ENCODE measurements at places on chromosomes 2 and 18. TPM values are rescaled to one million over a fixed set of nuclear protein-coding genes. Genes with fewer than 3 reads are reported as not detected.

The PDCD1 gene
- 0.17 TPM for total RNA-seq

The CAB39 gene
- 41.4 TPM for total RNA-seq

The GAREM2 gene
- 11.5 TPM for total RNA-seq

The KIF1A gene
- total RNA-seq: 58.8 TPM

- peak; percentile 92 for DNase-seq
- H3K36me3 ChIP-seq: no peaks in the 10 kb centered on the region
- H3K27ac ChIP-seq: no peak overlapping the region
- peaks cover 21% of the 10 kb centered on the region for H3K4me1 ChIP-seq
Measured at GRCh38 chr2:152036611-152037469, 62.0 kb downstream of the CACNB4 start.

DNA sequence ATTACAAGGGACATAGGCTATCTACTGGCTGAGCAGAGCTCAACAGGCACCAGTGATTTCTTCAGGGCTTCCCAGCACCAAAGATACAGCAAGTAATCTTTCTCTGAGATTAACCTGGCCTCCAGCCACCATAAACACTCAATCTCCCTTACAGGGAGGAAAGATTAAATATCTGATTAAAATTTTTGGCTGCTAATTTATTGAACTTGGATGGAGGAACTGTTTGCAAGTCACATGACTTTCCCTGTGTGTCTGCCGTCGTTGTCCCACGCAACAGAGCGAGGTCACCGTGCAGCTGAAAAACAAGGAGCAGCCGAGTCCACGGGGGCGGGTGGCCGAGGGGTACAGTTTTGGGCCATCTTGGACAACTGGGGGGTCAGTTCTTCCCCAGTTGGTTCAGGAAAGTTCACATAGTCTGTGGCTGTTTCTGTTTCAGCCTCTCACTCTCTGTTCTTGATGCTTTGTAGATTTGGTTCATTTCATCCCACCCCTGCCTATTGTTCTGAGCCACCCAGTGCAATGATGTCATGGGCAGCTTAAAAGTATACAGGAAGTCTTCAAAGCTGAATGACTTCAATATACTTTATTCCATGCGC is 186.8 kb upstream of the CTAGE1 start:
- no peaks in the 10 kb centered on the region for H3K27me3 ChIP-seq
- H3K36me3 ChIP-seq: no peaks in the 10 kb centered on the region

GRCh38 chr2:11068079-11068741 is 87.1 kb upstream of the SLC66A3 start:
- no peak overlapping the region for H3K4me3 ChIP-seq
- H3K4me1 ChIP-seq: no peaks in the 10 kb centered on the region
- H3K27me3 ChIP-seq: no peaks in the 10 kb centered on the region
- no peak overlapping the region for H3K27ac ChIP-seq
- no peaks in the 10 kb centered on the region for H3K36me3 ChIP-seq
- DNase-seq: no peak

DNA sequence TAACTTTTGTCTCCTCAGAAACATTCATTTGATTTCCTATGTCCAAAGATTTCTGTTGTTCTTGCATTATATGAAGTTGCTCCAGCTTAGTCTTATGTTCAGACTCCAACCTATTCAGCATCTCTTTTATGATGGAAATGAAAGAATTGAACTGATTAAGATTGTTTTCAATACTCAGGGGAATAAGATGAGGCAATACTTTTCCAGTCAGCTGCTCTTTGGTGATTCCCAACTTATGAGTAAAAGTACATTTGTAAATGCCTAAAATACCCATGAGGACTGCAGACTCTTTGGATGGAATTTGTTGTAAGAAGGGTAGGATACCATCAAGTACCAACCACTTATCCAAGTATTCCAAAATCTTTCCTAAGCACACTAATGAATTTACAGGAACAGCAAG is 39.8 kb downstream of the TRAK2 start:
- no peaks in the 10 kb centered on the region for H3K4me1 ChIP-seq
- H3K27ac ChIP-seq: no peak overlapping the region
- H3K27me3 ChIP-seq: no peaks in the 10 kb centered on the region
- DNase-seq: no peak

DNA sequence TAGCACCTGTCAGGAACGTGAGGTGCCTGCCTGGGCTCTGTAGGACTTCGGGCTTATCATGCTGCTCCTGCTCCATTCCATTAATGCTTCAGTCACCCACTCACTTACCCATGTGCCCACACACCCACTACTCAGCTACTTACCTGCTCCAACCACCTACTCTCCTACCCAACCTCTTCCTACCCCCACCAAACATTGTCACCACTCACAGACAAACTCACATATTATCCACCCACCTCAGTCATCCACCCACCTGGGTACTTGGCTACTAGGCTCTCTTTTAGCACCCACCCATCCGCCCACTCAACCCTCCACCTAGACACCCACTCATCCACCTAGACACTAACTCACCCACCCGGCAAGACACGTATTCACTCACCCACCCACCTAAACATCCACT is 724.7 kb upstream of the RAB6C start:
- H3K4me1 ChIP-seq: no peaks in the 10 kb centered on the region
- no peaks in the 10 kb centered on the region for H3K27me3 ChIP-seq
- no peak for DNase-seq
- no peak overlapping the region for H3K4me3 ChIP-seq

GRCh38 chr2:206056286-206056685 is 29.7 kb downstream of the INO80D start:
- no peaks in the 10 kb centered on the region for H3K27me3 ChIP-seq
- no peaks in the 10 kb centered on the region for H3K4me1 ChIP-seq
- peaks cover 74% of the 10 kb centered on the region for H3K36me3 ChIP-seq
- no peak overlapping the region for H3K4me3 ChIP-seq
- DNase-seq: peak; percentile 55

- no peaks in the 10 kb centered on the region for H3K4me1 ChIP-seq
- DNase-seq: no peak
- H3K36me3 ChIP-seq: no peaks in the 10 kb centered on the region
- H3K27ac ChIP-seq: no peak overlapping the region
- no peak overlapping the region for H3K4me3 ChIP-seq
Measured at GRCh38 chr2:182368996-182369395, 57.8 kb downstream of the PDE1A start.

GRCh38 chr18:80244956-80245730 is 2.2 kb downstream of the PARD6G start:
- H3K27ac ChIP-seq: no peak overlapping the region
- no peaks in the 10 kb centered on the region for H3K36me3 ChIP-seq
- H3K4me3 ChIP-seq: peak overlapping the region; percentile 73
- H3K4me1 ChIP-seq: no peaks in the 10 kb centered on the region
- H3K27me3 ChIP-seq: peaks cover 21% of the 10 kb centered on the region

DNA sequence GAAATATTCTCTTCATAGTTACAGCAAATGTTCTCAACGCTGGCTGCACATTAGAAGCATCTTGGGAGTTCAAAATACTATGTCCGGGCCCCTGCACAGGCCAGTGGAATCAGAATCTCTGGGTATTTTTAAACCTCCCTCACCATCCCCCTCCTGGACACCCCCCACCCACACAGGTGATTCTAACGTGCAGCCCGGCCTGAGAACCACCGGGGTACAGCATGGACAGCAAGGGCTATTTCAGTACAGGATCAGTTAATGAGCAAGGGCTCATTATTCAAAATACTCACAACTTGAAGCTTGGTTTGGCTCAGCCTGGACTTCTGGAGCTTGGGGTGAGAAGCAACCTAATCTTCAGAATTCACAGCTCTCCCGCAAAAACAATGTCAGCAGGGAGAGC is 31.4 kb downstream of the INO80C start:
- no peaks in the 10 kb centered on the region for H3K27me3 ChIP-seq
- no peak overlapping the region for H3K4me3 ChIP-seq
- DNase-seq: no peak
- no peak overlapping the region for H3K27ac ChIP-seq
- H3K36me3 ChIP-seq: no peaks in the 10 kb centered on the region

DNA sequence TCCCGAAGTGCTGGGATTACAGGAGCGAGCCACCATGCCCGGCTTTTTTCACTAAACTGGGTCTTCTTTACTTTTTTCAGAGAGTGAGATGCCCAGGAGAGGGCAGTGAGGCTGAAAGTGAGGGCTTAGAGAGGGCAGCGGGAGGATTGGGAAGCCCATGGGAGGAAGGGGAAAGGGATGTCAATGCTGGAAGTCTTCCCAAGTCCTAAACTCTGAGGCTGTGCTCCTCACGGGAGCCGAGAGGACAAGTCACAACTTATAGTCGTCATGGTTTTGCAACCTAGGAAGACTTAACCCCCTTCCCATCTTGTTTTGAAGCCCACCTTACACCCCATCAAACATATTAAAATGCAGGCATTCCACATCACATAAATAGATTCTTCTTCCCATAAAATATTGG is 15.1 kb upstream of the MEP1B start:
- no peak overlapping the region for H3K4me3 ChIP-seq
- no peaks in the 10 kb centered on the region for H3K36me3 ChIP-seq
- H3K4me1 ChIP-seq: no peaks in the 10 kb centered on the region
- no peaks in the 10 kb centered on the region for H3K27me3 ChIP-seq
- no peak for DNase-seq
- no peak overlapping the region for H3K27ac ChIP-seq

DNA sequence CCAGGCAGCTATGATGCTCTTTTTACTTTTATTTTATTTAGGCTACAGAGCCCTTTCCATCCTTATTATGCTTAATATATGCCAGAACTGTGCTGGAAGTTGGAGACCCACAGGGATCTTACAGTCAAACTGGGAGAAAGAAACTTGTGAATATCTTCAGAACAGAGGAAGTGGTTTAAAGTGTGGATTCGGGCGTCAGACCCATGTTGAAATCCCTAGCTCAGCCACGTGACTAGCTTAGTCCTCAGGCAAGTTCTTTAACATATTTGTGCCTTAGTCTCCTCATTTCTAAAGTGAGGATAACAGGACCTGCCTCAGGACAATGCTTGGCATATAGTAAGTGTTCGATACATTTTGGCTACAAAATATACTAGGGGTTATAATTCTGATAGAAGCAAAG is 59.1 kb downstream of the MAP3K20 start:
- H3K27ac ChIP-seq: no peak overlapping the region
- H3K36me3 ChIP-seq: no peaks in the 10 kb centered on the region
- no peaks in the 10 kb centered on the region for H3K4me1 ChIP-seq
- H3K4me3 ChIP-seq: no peak overlapping the region

- H3K27ac ChIP-seq: no peak overlapping the region
- peak; percentile 75 for DNase-seq
- no peaks in the 10 kb centered on the region for H3K36me3 ChIP-seq
- no peaks in the 10 kb centered on the region for H3K27me3 ChIP-seq
Measured at GRCh38 chr18:24413148-24413547, 13.3 kb upstream of the IMPACT start.

DNA sequence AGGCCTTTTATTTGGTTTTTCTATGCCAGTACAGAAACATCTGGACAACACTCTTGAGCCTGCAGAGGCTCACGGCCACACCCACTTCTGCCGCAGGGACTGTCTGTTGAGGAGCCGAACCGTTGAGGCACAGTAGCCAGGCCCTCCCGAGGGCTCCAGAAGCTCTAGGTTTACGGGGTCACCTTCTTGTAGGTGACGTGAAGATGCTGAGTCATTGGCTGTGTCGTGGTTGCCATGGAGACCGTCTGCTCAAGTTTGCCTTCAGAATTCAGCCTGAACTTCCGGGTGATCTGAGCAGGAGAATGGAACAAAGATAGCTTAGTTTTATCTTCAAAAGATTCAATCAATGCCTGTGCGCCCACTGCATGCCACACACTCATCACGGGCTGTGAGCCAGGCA is 25.9 kb downstream of the BOK start:
- no peaks in the 10 kb centered on the region for H3K4me1 ChIP-seq
- H3K27me3 ChIP-seq: no peaks in the 10 kb centered on the region
- DNase-seq: peak; percentile 64
- H3K36me3 ChIP-seq: peaks cover 69% of the 10 kb centered on the region

- H3K4me1 ChIP-seq: no peaks in the 10 kb centered on the region
- no peaks in the 10 kb centered on the region for H3K36me3 ChIP-seq
- peak overlapping the region; percentile 64 for H3K4me3 ChIP-seq
- no peak overlapping the region for H3K27ac ChIP-seq
- peaks cover 28% of the 10 kb centered on the region for H3K27me3 ChIP-seq
Measured at GRCh38 chr2:217977840-217978535, 24.8 kb downstream of the TNS1 start.

GRCh38 chr2:193847130-193847529 is 1652.4 kb upstream of the TMEFF2 start:
- no peaks in the 10 kb centered on the region for H3K27me3 ChIP-seq
- no peaks in the 10 kb centered on the region for H3K4me1 ChIP-seq
- no peak overlapping the region for H3K4me3 ChIP-seq
- H3K27ac ChIP-seq: no peak overlapping the region

DNA sequence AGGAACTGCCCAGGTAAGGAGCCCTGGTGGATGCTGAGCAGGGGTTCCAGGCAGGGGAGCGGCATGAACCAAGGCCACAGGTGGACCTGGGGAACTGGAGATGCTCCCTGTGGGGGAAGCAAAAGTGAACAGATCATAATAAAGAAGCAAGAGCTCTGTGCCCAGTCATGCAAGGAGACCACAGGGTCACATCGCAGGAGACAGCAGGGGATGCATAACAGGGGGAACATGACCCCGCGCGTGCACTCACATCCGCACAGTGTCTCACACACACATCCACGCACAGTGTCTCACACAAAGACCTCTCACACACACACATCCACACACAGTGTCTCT is 473.3 kb upstream of the HS6ST1 start:
- H3K4me3 ChIP-seq: no peak overlapping the region
- H3K4me1 ChIP-seq: peaks cover 3% of the 10 kb centered on the region
- no peaks in the 10 kb centered on the region for H3K27me3 ChIP-seq
- H3K36me3 ChIP-seq: no peaks in the 10 kb centered on the region
- no peak overlapping the region for H3K27ac ChIP-seq

DNA sequence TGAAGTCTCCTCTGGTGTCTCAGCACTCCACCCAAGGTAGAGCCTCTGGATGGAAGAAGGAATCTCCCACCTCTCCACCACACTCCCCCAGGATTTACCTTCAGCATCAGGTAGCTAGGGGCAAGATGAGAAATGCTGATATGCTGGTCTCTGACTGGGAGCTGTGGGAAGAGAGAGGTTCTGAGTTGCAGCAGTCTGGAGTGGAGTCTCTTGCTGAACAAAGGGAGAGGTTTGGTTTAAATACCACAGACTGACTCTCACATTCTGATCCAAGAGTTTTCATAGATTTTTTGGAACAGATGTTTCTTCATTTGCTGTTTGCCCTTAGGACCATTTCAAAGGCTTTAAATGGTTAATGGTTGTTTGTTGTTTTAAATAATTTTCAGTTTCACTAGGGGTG is 1.1 kb upstream of the CFLAR start:
- no peak for DNase-seq
- H3K27me3 ChIP-seq: no peaks in the 10 kb centered on the region
- H3K27ac ChIP-seq: no peak overlapping the region

All from endodermal cell (in vitro differentiated cells).